ENCODE measurements at places on chromosomes 7 and 10.

DNA sequence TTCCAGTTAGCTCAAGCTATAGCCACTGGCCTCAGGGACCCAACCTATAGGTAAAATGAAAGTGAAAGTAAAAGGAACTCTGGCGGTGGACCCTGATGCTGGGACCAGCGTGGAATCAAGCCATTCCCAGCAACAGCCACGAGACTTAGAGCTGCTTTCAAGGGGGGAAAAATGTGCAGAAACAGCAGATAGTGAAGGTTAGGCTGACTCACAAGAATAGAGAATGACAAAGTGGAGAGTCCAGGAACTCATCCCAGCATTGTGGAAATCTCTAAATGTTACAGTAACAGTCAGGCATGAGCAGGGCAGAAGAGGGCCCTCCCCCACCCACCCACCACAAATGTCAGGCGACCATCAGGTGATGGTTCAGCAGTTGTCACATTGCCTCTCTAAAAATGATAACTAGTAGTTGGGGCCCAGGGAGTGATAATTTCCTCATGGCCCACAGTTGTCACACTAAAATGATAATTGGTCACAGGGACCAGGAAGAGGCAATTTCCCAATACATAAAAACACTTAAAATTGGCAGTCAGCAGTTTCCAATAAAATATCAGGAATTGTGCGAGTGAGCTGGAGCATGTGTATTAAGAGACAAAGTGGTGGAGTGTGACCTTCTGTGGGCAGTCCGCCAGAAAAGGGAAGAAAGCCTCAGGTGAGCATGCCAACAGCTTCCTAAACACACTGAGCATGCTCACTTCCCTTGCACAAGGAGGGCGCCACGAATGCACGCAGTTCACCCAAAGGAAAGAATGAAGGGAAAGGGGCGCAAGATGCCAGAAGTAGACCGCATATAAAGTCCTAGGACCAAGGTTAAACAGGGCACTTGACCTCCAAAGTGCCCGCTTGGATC is 129.8 kb upstream of the PPP1R3A start:
- peak; percentile 20 for DNase-seq

- DNase-seq, result no peak
Measured at GRCh38 chr7:139200382-139200781, 30.7 kb upstream of the UBN2 start.

GRCh38 chr7:55081472-55082227 is 62.8 kb downstream of the EGFR start:
- no peak for DNase-seq

GRCh38 chr7:20249920-20250319 is 32.7 kb upstream of the MACC1 start:
- DNase-seq, result no peak

- DNase-seq, result no peak
Measured at GRCh38 chr10:4661511-4662255, 164.3 kb upstream of the AKR1E2 start.

- peak; percentile 75 for DNase-seq
Measured at GRCh38 chr7:129785685-129786514, 166.9 kb downstream of the UBE2H start.

DNA sequence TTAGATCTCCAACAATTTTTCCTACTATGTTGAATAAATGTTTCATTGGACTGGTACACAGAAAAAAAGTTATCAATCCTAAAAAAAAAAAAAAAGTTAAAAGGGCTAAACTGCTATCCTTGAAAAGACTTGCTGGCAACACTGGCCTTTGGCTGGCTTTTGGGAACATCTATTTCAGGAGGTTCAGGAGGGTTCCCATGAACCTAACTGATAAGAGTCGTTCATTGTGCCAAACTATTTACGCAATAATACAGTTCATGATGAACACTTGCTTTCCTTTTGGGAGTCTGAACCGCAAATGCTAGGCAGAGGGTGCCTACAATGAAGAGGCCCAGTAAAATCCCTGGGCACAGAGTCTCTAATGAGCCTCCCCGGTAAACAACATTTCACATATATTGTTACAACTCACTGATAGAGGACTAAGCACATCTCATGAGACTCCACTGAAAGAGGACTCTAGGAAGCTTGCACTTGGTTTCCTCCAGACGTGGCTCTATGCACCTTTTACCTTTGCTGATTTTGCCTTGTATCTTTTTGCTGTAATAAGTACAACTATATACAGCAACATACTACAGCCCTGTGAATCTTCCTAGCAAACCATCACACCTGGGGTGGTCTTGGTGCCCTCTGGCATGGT is 45.0 kb downstream of the ZFAND4 start:
- DNase-seq, result no peak

GRCh38 chr10:71515531-71516172 is 118.9 kb downstream of the CDH23 start:
- no peak for DNase-seq

- no peak for DNase-seq
Measured at GRCh38 chr7:98956469-98956868, 78.1 kb downstream of the TRRAP start.

- no peak for DNase-seq
Measured at GRCh38 chr7:68148440-68148839, 1151.8 kb downstream of the TYW1 start.

- DNase-seq, result no peak
Measured at GRCh38 chr10:31194986-31195385, 124.0 kb upstream of the ZEB1 start.

DNA sequence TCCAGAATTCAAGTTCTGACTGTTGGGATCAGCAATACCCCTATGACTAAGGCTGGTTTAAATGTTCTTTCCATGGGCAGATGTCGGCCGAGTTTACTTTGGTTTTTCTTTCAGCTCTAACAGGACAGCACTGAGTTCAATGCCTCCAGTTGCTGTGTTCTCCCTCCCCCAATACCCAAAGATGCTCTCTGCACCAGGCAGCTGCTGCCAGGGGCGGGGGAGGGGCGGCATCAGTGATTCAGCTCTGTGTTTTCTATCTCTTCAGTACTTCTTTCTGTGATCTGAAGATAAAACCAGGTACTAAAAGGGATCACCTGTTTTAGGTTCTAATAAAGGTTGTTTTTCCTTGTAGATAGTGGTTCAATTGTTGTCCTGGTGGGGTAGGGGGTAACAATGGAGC is 576.7 kb upstream of the POT1 start:
- no peak for DNase-seq

DNA sequence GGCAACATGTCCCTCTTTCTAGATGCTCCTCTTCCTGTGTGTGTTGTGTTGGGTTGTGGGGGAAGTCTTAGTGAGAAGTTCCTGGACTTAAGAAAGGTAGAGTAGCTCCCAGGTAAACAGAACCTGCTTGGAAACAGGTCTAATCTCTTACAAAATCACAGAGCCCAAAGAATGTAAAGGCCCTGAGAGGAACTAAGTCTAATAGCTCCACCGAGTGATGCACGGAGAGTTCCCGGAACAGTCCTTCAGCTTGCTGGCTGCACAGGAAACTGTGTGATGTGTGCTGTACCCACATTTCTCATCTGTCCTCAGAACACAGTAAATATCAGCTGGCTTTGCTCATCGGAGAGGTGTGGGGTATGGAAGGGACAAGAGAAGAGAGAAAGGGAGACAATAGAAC is 182.6 kb upstream of the LYZL1 start:
- DNase-seq, result no peak

DNA sequence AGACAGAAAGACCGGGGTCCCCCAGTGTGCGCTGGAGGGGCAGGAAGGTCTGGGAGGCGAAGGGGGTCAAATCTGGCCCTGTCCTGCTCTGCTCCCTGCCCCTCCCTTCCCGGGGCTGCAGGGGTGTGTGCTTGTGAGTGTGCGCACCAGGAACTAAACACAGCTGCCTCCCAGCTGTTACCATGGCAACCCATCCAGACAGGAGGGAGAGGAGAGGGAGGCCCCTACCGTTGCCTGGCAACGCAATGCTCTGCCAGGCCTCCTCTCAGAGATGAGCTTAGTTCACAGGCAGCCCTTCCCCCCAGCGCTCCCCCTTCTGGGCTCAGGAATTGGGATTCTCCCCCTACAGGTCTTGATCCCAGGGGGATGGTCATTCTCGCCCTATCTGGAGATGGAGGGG is 6.1 kb downstream of the NYAP1 start:
- DNase-seq, result peak; percentile 91

DNA sequence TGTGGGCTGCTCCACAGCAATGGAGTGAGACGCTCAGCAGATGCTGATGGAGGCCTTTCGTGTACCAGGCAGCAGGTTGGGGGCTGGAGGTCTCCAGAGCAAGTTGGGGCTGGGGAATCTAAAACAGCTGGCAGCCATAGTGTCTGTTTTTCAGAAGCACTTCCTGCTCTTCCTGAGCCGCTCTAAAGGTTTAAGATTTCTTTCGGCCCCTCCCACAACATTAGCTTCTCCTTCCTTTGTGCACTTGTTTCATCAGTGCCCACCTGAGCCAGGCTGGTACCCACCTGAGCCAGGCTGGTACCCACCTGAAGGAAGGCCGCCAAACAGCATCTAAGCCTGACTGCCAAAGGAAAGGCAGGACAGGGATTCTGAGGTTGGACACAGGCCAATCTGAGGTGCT is 18.4 kb upstream of the WAPL start:
- DNase-seq, result no peak

DNA sequence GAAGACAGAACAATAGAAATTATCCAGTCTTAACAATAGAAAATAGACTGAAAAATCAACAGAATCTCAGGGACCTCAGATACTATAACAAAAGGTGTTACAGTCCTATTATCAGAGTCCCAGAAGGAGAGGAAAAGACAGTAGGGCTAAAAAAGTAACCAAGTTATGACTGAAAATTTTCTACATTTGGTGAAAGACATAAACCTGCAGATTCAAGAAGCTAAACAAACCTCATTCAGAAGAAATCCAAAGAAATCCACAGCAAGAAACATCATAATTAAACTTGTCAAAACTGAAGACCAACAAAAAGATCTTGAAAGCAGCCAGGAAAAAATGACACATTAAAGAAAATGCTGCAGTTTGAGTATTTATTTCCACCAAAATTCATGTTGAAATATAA is 41.9 kb downstream of the HECTD2 start:
- DNase-seq, result no peak

DNA sequence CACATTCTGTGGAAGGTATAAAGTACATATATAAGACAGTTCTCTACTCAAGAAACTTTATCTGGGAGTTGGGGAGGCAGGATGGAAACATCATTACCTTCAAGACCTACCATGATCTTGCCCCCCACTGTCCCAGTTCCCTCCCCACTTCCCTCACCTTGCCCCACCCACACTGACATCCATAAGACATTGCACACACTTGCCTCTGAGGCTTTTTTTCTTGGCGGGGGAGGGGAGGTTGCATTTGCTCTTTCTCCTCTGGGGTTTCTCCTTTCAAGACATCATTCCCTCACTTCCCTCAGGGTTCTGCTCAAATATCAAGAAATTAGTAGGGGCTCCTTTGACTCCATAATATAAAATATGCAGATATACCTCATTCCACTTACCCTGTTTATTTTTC is 276.0 kb downstream of the ARL4A start:
- DNase-seq, result no peak

GRCh38 chr7:123746931-123747488 is 1.8 kb downstream of the WASL start:
- no peak for DNase-seq

GRCh38 chr10:33709008-33709753 is 374.7 kb upstream of the NRP1 start:
- DNase-seq, result no peak

DNA sequence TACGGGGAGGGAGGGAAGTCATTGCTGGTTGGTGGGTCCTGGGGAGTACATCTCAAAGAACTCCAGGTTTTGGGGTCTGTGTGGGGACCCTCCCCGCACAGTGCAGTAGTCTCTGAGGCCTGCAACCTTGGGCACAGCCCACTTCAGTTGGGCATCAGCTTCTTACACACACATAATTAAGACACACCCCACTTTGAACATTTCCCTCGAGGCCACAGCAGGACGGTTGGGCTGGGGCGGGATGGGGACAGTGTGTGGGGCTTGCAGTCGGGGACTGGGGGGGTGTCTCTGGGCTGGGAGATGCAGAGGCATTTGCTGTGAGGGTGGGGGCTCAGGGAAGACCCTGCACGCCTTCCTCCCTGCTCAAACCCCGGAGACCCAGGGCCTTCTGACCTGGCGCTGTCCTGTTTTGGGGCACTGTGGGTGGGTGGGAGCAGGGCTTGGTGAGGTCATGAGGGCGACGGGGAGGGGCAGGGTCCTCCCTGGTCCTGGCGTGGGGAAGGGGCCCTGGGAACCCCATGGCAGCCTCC is 1.3 kb downstream of the LFNG start:
- no peak for DNase-seq

- no peak for DNase-seq
Measured at GRCh38 chr7:103622274-103622673, 176.3 kb upstream of the SLC26A5 start.

GRCh38 chr10:128466831-128467371 is 340.7 kb upstream of the MKI67 start:
- DNase-seq, result no peak

- no peak for DNase-seq
Measured at GRCh38 chr10:35778306-35778705, 136.2 kb upstream of the FZD8 start.

DNA sequence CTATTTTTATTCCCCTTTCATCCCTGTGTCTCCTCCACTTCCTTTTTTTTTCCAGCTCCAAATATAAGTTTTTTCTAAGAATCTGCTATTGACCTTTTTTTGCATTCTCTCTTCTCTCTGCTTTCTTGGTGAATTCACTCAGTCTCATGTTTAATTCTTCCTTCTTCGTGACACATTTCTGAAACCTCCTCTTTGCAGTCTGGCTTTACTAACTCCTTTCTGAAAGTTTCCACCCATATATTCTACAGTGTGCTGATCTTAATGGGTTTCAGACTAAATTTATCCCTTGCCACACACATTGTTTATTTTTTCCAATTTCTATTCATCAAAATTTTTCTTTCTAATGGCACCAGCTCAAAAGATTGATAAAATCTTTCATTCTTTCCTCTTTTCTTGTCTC is 47.8 kb upstream of the CALD1 start:
- DNase-seq, result no peak

DNA sequence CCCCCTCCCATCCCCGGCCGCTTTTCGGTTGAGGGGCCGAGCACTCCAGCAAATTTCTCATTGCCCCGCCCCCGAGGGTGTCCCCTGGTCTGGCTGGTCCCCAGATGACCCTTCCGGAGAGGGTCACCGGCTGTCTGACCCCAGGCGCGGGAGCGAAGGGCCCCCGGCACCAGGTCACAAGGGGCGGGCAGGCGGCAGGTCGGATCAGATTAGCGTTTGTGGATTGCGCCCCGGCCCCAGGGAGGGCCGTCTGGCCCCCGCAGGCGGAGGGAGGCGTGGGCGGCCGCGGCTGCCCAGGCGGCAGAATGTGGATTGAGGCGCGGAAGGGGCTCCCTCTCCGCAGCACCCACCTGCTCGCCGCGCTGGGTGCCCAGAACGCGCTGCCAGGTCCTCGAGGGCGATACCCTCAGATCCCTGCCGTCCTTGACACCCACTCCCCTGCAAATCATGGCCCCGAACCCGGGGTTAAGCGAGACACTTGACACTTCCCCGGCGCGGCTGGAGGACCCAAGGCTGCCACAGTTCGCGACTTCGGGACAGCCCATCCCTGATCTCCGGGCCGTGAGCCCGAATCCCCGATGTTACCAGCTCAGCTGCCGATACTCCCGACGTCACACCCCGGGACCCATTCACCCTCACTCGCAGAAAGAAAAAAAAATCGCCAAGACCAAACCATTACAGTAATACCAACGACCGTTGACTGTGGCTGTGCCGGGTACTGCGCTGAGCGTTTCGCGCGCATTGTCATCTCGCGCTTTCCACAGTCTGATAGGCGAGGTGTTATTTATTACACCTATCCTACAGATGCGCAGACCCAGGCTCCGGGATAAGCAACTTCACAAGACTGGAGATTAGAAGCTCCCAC is 953 bp downstream of the NODAL start:
- no peak for DNase-seq

Measured in HuH-7.5 (cell line).